ENCODE measurements at places on chromosomes 12 and 14.

- DNase-seq, result peak; percentile 43
These were observed at the start of gene ISM2 for GRCh38 chr14:77498120-77498979. TSS of gene ISM2 (minus strand) at chr14:77498816. CDS start at chr14:77498793, 23 bp downstream.

- DNase-seq, result peak; percentile 20
These were observed 1.4 kb downstream of the SYNE3 start for GRCh38 chr14:95515080-95515489.

DNA sequence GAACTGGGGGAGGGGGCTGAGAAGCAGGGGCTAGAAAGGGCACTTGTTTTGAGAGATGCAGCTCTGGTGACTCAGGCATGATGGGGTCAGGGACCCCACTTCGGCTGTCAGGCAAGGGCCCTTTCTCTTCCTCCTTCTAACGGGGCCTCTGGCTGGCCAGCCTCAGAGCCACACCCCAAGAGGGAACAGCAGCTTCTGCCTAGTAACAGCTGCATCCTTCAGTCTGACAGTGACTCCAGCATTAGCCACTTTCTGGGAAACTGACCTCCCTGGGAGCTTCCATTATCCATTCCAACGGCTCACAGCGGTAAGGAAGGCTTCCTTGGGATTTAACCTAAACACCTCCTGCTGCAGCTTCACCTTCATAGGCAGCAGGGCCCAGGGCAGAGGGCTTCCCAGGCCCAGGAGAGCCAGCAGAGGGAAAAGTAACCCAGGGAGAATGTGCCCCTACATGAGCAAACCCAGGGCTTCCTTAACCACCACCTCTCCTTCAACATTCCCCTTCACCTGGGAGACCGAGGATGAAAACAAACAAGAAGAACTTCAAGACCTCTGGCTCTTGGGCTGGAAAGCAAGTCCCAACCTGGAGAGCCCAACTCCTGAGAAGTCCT is 2.7 kb downstream of the NCKAP5L start:
- DNase-seq, result no peak

DNA sequence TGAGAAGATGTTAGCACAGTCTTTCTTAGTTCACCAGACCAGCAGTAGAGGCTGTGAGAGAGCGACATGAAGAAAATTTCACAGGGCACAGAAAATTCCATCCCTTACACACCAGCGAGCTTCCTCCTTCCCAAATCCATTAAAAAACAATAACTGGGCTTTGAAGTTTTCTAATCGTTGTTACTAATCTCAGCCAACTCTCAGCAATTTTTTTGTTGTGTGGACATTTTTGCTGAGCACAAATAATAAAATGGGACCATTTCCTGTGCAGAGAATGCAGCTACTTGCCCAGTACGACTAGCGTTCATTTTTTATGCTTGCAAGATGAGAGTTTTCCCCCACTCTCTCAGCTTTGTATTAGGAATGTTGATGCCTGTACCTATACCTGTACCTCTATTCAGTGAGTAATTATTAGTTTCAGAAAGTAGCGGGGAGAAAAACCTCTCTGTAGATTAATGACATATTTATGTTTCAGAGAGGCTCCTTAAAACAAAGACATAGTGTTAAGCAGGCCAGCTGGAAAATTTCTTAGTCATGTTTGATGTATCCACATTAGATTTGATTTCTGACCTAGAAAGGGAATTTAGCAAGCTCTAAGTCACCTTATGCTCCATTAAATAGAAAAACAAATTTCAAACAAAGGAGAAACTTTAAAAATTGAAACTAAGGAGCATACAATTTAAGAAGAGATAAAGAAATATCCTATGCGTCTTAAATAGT is 146.5 kb downstream of the SRGAP1 start:
- no peak for DNase-seq

- no peak for DNase-seq
These were observed 101.8 kb upstream of the DIO3 start for GRCh38 chr14:101459551-101459900.

DNA sequence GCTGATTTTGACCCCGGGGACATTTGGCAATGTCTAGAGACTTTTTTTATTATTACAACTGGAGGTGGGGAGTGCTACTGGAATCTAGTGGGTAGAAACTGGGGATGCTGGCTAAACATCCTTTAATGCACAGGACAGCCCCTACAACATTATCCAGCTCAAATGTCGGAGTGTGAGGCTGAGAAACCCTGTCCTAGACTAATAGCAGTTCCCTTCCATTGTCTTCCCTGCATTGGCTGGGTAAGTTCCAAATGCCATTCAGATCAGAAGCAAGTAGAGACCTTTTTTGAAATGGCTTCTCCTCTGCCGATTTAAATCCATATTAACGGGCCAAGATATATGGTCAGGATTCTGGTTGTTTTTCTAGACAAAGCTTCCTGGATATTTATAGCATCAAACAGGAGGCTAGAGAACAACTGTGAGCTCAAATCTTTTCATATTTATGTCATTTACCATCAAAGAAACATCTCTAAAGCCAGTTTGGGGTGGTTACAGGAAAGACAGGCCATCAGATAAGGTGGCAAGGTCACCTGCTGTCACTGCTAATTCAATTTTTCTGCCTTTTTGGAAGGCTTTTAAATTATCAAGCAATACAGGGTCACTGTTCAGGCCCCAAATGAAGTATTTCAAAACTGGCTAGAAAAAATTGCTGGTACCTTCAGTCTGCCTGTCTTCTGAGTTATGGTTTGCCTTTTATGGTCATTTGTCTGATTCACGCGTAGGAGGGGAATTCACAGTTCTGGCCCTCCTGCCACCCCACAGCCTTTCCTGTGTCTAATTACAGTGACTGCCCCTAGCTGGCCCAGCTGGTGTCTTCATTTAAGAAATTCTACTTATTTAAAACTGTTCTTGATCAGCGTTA is 20.1 kb upstream of the AKAP5 start:
- peak; percentile 29 for DNase-seq

DNA sequence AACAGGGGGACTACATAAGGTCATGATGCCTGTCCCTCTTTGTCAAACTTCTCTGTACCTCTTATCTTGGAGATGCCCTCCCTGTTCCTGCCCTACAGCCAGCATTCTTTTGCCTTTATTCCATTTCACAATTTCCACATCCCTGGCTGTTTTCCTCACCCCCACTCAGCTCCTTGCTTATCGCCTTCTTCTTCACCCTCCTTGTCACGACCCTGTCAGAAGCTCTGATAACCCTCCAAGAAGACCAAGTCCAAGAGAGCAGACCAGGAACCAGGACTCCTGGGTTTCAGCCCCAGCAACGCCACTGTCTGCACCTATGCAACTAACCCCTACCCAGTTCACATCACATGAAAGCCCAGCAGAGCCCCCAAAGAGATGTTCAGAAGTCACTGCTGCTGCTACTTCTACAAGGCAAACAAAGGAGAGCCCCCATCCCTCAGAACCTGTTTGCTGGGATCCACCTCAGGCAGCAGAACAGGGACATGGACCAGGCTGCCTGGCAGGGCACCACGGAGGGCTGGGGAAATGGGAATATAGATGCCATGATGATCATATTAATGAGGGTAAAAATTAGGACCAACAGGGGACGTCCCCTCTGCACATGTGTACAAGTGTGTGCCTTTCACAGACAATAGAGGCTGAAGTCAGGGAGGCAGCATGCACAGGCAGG is 92.8 kb downstream of the SINHCAF start:
- no peak for DNase-seq

DNA sequence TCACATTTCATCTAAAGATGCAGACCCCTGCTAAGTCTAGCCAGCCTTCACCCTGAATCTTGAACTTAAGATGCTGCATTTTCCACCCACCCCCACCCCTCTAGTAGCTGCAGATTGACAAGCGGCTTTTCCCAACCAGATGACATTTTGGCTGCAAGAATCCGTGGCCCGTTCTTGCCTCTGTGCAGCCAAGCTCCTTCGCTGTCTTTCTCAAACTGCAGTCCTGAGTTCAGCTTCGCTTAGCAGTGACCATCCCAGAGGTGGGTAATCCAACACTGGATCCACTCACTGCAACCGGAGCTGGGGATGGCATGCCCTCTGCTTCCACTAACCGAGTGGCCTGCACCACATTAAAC is 765 bp upstream of the NFYB start:
- no peak for DNase-seq

DNA sequence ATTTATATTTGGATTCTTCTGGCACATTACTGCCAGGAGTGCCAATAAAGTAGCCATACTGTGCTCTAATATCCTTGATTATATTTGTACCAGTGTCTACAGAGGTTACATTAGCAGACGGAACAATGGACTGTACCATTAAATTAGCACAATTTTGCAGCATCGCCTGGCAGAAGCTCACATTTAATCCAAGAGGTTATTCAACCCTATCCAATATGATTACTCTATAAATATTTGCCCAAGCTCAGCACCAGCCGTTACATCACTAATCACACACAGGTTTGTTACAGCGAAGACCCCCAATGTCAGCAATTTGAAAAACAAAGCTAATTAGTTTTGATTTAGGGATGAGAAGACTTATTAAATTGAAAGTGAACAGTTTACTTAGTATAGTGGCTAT is 16.9 kb upstream of the MGST1 start:
- no peak for DNase-seq

DNA sequence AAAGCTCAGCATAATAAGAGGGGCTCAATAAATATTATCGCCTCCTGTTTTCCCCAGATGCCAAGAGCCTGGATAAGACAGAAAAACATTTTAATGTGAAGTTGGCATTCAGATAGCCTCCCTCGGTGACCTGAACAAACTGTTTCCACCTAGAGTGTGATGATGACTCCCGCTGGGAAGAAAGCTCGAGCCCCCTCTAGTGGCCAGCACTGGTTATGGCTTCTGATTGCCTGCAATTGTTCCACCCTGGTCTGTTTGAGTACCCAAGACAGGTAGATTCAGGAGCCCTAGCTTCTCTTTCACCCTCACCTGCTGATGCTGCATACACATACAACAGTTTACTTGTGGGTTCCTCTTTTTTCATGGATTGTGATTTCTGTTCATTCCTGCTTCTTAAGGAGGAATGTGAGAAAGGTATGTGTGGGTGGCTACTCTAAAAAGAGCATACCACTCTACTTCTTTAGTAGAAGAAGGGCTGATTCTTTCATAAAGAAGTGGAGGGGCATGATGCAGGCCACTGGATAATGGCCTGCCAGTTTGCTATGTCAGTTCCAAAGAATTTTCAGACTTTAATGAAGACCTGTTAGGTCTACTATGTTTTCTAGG is 6.4 kb downstream of the ERG28 start:
- peak; percentile 83 for DNase-seq

DNA sequence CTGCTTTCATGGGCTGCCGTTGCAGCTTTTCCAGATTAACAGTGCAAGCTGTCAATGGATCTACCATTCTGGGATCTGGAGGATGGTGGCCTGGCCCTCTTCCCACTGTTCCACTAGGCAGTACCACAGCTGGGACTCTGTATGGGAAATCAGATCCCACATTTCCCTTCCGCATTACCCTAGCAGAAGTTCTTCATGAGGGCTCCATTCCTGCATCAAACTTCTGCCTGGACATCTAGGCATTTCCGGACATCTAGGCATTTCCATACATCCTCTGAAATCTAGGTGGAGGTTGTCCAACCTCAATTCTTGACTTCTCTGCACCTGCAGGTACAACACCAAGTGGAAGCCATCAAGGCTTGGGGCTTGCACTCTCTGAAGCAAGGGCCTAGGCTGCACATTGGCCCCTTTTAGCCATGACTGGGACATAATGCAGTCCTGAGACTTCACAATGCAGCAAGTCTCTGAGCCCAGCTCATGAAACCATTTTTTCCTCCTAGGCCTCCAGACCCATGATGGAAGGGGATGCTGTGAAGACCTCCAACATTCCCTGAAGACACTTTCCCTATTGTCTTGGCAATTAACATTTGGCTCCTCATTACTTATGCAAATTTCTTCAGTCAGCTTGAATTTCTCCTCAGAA is 863.3 kb downstream of the C12orf50 start:
- DNase-seq, result no peak

DNA sequence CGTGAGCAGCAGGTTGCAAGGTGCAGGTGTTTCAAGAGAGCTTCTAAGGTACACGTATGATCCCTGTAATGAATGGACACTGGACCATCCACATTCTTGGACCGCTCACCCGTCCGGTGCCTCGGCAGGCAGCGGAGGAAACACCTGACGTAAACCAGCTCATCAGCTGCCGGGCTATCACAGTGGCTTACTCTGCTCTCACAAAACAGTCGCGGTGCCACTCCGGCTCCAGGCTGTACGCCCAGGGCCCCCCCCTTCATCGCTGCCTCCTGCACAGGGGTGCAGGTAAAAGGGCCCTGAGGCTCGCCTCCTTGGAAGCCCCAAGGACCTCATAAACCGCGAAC is 436 bp downstream of the VPS33A start:
- peak; percentile 51 for DNase-seq

DNA sequence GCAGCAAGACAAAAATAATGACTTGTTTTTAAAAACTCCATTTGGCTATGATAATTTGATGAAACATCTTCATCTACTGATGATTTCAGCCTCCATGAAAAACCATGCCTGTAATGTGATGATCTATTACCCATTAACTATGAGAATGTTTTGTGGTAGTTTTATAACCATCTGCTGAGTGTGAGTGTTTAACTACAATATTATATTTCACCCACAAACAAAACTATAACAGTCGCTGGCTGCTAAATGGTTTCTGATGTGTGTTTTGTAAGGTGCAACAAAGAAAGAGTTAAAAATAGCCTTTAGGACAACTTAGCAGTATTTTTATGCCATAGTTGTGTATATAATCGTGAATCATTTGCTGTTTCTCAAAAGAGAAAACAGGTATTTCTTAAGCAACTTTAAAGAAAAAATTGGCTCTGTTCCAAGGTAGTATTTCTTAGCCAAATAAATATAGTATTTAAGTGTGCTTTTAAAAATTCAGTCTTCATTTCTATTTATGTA is 4.9 kb downstream of the PTHLH start:
- DNase-seq, result no peak

- DNase-seq, result no peak
These were observed 28.1 kb downstream of the BLTP3B start for GRCh38 chr12:100114574-100114973.

- no peak for DNase-seq
These were observed 128.9 kb downstream of the SNAPC1 start for GRCh38 chr14:61891170-61891569.

GRCh38 chr12:21985155-21985554 is 43.9 kb upstream of the ABCC9 start:
- no peak for DNase-seq

All from activated CD8-positive, alpha-beta memory T cell treated with anti-CD3 and anti-CD28 coated beads, Interleukin-2, amount 50 U/mL, for 4 hours (primary cell).